Cerebellum (tissue), 4 donors: ENCODE measurements at places on chromosomes 5 and 9. TPM values are rescaled to one million over a fixed set of nuclear protein-coding genes. Genes with fewer than 3 reads are reported as not detected.

NR6A1 gene
- total RNA-seq = 2.9 TPM

GRCh38 chr5:104734046-104734445 lies 1171.5 kb upstream of the NUDT12 start:
- DNase-seq = no peak

TMEM174 gene
- not detected for total RNA-seq

- DNase-seq = no peak
Measured at GRCh38 chr9:93204470-93205043, 20.6 kb downstream of the WNK2 start.

GRCh38 chr9:8287501-8287900 lies 487.9 kb upstream of the DMAC1 start:
- DNase-seq = no peak
